ENCODE measurements at places on chromosomes 4 and X.

- DNase-seq: no peak
Observed at GRCh38 chr4:162681212-162681611, 485.5 kb downstream of the NAF1 start.

- no peak for DNase-seq
Observed at GRCh38 chr4:41213625-41214135, 662 bp downstream of the APBB2 start.

DNA sequence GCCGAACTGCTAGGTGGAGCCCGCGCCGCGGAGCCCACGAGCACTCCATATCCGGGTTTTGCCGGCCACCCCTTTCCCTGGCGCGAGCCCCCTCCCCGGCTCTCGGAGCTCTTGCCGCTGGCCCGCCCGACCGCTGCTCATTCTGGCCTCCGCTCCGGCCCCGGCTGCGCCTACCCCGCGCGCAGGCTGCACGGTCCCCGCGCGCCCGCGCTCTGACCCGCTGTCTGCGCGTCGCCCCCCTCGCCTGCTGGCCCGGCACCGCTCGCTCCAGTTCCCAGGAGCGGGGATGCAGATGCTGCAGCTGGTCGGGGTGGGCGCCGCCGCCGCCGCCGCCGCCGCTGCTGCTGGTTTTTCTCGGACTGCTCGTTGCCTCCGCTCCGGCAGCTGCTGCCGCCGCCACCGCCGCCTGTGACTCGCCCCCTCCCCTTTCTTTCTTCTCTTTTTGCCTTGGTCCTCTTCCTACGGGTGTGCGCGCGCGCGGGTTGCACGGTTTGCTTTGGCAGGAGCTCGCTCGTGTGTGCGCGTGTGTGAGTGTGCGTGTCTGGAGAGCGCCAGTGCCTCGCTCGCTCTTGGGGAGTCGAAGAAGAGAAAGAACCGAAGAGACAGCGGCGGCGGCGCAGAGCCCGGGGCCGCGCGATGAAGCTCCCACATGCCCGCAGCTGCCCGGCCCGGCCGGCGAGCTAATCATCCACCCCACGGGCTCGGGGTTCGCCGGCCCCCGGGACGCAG, at the start of gene ADGRL3:
Gene ADGRL3, plus strand, starts transcription at position 140 of the 729 bp plus-strand sequence.
- no peak for DNase-seq

DNA sequence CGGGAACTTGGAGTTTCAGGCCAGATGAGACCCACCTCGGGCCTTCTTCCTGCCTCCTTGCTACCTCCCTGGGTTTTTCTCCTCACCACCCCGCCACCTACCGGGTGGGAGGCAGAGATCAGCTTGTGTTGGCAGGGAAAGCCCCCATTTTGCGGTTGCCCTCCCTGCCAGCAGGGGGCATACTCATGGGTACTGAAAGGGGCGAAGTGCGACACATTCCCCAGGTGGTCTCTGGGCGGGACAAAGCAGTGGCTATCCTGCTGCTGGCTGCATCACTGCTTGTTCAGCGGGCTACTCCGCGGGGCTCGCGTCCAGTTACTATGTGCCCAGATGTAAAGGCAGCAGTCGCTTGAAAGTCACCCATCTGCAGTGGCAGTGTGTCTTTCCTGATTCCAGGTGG, 330.3 kb downstream of the PDHA2 start:
- no peak for DNase-seq

- DNase-seq: no peak
Observed at GRCh38 chr4:6804082-6804752, 21.7 kb downstream of the KIAA0232 start.

GRCh38 chr4:124631760-124632159, 80.8 kb downstream of the ANKRD50 start:
- no peak for DNase-seq

DNA sequence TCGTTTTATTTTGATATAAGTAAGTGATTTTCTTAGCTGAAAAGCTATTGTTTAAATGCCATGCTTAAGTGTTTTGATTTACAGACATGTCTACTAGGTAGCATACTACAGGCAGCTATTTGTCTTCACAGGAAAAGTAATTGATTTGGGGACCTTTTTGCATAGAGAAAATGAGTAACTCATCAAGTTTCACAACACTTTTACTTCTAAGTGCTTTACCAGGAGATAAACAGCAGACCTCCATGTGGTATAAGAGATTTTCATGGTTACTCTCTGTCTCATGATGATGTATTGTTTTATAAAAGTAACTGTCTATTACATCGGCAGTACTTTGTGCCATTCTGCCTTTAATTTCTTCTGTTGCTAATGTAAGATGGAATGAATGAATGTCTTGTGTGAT, 28.7 kb downstream of the RBPJ start:
- no peak for DNase-seq

- no peak for DNase-seq
Observed at GRCh38 chr4:187413564-187414358, 581.8 kb upstream of the ZFP42 start.

DNA sequence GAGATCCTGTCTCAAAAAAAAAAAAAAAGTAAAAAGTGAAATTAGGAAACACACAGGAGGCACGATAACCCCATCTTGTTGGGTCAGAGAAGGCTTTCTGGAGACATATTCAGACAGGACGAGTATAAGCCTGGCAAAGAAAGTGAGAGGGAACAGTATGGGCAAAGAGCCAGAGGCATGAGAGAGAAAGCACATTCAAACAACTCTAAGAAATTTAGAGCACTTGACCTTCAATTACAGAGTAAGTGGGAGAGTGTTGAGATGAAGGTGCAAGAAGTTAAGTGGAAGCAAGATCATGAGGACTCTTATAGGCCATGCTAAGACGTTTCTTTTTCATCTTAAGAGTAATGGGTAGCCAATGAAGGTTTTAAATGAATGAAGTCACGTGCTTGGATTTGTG, 70.4 kb downstream of the ELOVL6 start:
- no peak for DNase-seq

DNA sequence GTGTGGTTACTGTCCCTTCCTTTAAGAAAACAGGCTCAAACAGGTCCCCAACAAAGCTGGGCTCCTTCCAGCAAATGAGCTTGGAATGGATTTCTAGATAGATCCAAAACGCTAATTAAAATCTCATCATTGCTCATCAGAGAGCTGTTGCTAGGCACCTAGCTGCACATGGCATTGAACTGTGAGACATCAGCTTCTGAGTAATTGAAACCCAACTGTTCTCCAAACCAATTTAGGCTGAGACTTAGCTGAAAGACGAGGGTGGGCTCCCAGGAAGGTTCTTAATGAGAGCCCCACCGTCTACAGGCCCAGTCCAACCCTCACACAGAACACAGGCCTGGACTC, 59.1 kb downstream of the FAM184B start:
- no peak for DNase-seq

- no peak for DNase-seq
Observed at GRCh38 chr4:5517372-5517771, 191.0 kb downstream of the EVC2 start.

GRCh38 chrX:153769865-153770600, 6.0 kb downstream of the PLXNB3 start:
- DNase-seq: no peak

DNA sequence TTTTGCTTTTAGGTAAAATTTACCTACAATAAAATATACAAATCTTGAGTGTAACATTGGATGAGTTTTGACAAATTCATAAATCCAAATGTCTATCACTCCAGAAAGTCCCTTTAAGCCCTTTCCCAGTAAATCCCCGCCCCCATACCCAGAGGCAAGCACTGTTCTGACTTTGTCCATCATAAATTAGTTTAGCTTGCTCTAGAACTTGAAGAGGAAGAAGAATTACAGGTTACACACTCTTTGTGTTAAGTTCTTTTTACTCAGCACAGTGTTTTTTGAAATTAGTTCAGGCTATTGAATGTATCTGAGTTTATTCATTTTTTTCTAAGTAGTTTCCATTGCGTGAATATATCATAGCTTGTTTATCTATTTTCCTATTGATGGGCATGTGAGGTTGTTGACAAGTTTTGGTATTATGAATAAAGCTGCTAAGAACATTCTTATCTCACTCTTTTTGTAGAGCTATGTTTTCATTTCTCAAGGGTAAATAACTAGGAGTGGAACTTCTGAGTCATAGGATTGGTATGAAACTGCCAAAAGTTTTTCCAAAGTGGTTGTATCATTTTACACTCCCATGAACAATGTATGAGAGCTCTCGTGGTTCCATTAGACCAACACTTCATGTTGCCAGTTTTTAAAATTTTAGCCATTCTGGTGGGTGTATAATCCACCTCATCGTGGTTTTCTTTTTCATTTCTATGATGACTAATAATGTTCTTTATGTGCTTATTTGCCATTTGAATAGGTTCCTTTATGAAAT, 22.4 kb upstream of the HPSE start:
- no peak for DNase-seq

- no peak for DNase-seq
Observed at GRCh38 chr4:40844261-40844660, 94.5 kb downstream of the NSUN7 start.

GRCh38 chrX:123217077-123217476, 33.0 kb downstream of the GRIA3 start:
- DNase-seq: no peak

DNA sequence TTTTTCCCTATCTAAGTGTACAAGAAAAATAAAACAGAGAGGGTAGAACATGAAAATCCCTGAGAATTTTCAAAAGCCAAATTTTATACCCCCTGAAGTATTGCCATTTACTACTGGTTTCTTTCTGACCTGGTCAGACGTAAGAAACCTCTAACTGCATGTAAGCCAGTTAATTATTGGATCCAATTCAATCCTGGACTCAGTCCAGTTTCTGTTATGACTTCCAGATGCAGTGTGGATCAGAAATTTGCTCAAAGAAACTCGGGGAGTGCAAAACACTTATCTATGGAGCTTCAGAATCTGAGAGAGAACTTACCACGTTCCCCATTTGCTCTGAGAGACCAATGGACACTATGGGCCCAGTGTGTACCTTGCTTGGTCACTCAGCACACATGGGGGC, 383.5 kb downstream of the KLHL4 start:
- DNase-seq: no peak

DNA sequence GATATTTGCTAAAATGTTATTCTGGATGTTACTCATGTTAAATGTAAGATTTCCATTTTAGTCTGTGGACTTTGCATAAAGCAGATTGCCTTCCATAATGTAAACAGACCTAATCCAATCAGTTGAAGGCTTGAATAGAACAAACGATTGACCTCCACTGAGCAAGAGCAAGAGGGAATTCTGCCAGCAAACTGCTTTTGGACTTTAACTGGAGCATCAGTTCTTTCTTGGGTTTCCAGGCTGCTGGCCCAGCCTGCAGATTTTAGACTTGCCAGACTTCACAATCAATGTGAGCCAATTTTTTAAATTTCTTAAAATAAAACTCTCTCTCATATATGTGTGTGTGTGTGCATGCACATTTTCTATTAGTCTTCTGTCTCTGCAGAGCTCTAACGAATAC, 1248.8 kb downstream of the ADGRL3 start:
- no peak for DNase-seq

- DNase-seq: no peak
Observed at GRCh38 chr4:5465956-5466355, 242.4 kb downstream of the EVC2 start.

DNA sequence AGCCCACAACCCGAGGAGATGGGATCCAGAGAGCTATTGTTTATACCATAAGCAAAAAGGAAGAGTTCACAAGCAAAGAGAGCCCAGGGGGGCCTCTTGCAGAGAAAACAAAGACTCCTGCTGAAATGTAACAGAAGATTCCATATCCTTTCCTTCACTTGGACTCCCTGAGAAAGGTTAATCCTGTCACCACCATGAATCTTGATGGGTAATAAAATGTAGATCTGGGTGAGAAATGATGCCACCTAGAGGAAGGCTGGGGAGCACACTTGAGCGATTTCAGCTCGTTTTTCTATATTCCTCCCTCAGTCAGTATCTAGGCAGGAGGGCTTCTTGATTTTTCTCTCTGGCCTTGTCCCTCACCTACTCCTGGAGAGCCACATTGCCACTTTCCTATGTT, 10.2 kb upstream of the KCNE5 start:
- DNase-seq: no peak

GRCh38 chrX:114532111-114532805, 51.6 kb upstream of the HTR2C start:
- no peak for DNase-seq

- DNase-seq: no peak
Observed at GRCh38 chr4:40719008-40719623, 30.6 kb upstream of the NSUN7 start.

- DNase-seq: no peak
Observed at GRCh38 chr4:180060159-180060889, 2182.9 kb upstream of the TENM3 start.

GRCh38 chr4:111494471-111494870, 650.8 kb upstream of the FAM241A start:
- no peak for DNase-seq

GRCh38 chrX:153447581-153447960, 1.7 kb upstream of the TREX2 start:
- no peak for DNase-seq

- no peak for DNase-seq
Observed at GRCh38 chr4:147724468-147725201, 7.3 kb upstream of the ARHGAP10 start.

- DNase-seq: no peak
Observed at GRCh38 chrX:114626323-114626722, 42.4 kb downstream of the HTR2C start.

DNA sequence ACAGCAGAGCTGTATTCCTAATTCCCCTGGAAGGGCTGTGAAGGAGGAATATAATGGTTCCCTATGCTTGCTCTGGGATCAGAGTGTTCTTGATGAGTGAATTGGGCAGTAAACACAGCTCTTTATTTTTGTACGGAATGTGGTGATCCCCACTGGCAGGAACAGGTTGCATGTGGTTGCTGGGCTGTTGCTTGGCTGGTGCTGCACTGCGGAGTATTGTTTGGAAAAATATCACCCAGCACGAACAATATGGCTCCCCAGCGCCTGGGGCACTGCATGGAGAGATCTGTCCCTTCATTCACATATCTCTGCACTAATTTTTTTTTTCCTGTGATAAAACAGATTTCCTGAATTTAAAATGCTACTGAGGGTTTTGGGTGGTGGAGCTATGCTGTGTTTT, 119.7 kb downstream of the MGST2 start:
- DNase-seq: no peak

DNA sequence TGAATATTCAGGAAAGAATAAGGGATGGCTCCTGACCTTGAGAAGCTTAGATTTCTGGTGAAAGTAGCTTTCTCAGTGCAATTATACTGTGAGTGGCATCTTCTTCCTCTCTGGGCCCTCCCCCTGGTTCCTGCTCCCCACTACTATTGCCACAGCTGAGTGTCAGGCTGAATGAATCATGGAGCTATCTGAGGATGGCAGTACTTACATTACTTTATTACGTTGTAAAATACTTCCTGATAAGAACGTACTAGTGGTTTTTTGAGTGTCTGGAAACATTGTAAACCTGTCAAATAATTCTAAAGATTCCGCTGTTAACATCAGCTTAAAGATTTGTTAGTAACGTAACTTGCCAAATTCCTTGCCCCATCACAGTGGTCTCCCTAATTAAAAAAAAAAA, 36.2 kb downstream of the ARHGAP10 start:
- no peak for DNase-seq

GRCh38 chrX:40056420-40056819, 41.3 kb downstream of the BCOR start:
- no peak for DNase-seq

GRCh38 chrX:135315864-135316263, 6.6 kb downstream of the ETDC start:
- no peak for DNase-seq

- DNase-seq: no peak
Observed at GRCh38 chr4:20273793-20274192, 22.1 kb downstream of the SLIT2 start.

- no peak for DNase-seq
Observed at GRCh38 chrX:71606536-71607216, 11.6 kb downstream of the CXCR3 start.

- DNase-seq: no peak
Observed at GRCh38 chr4:150863456-150863855, 151.6 kb downstream of the LRBA start.

Measured in stimulated activated CD4-positive, alpha-beta T cell treated with anti-CD3 and anti-CD28 coated beads, Interleukin-15, amount 100 ng/mL, for 1 hour (primary cell).